ENCODE measurements at places on chromosomes 3 and 15. TPM values are rescaled to one million over a fixed set of nuclear protein-coding genes. Genes with fewer than 3 reads are reported as not detected.

The CHRFAM7A gene
- 0.90 TPM for total RNA-seq

GRCh38 chr3:69925506-69925905 lies 74.0 kb upstream of the SAMMSON start:
- no peak for DNase-seq

GRCh38 chr15:58268746-58269267 lies 130.6 kb downstream of the AQP9 start:
- no peak for DNase-seq

DNA sequence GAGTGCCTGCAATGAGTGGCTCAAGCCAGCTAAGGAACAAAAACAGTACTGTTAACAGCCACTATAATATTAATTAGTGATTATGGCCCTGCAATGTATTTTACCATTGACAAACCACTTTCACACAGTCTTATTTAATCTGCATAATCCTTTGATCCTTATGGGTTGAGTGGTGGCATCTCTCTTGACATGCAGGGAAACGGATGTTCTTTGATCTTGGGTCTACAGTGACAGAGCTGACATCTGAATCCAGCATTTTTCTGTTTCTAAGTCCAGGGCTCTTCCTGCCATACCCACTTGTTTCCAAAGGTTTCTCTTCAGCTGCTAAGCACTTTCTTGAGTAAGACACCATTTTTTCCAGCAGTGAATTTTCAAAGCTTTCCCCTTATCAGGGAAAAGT lies 277.7 kb upstream of the ROPN1 start:
- no peak for DNase-seq

The MINDY2 gene
- total RNA-seq: 4.1 TPM

The PDIA5 gene
- 35.3 TPM for total RNA-seq

The TNFAIP8L3 gene
- total RNA-seq: not detected

The TLR9 gene
- 0.18 TPM for total RNA-seq

DNA sequence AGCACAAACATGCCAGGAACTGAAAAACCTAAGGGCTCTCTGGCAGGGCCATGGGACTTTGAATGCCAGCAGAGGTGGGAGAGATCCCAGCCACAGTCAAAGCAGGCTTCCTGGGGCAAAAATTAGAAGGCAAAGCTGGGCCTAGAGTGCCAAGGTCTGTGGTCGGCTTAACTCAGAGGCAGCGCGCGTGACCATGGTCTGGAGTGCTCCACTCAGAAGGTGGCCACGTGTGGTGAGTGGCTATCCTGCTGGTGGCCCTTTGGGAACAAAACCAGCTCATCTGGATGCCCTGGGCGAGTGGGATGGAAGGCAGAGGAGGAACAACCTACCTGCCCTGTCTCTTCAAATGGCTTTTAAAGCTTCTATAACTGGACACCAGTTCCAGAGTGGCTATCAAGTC lies 63.1 kb downstream of the OXNAD1 start:
- DNase-seq: no peak

The ARPP21 gene
- total RNA-seq: not detected

The SPSB4 gene
- total RNA-seq: not detected

DNA sequence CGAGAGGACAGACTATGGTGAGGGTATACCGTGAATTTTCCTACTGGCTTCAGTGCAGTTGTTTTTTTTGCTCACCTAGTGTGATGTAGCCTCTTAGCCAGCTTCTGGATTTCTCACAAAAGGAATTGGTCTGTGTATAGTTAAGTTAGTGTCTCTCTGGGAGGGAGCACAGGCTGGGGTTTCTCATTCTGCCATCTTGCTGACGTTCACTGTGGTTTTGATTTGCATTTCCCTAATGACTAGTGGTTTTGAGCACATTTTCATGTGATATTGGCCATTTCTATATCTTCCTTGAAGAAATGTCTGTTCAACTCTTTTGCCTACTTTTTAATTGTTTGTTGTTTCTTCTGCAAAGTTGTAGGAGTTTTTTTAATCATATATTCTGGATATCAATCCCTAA lies 2.2 kb upstream of the CD86 start:
- no peak for DNase-seq

- no peak for DNase-seq
These were observed 159.3 kb downstream of the IL1RAP start for GRCh38 chr3:190673148-190673547.

DNA sequence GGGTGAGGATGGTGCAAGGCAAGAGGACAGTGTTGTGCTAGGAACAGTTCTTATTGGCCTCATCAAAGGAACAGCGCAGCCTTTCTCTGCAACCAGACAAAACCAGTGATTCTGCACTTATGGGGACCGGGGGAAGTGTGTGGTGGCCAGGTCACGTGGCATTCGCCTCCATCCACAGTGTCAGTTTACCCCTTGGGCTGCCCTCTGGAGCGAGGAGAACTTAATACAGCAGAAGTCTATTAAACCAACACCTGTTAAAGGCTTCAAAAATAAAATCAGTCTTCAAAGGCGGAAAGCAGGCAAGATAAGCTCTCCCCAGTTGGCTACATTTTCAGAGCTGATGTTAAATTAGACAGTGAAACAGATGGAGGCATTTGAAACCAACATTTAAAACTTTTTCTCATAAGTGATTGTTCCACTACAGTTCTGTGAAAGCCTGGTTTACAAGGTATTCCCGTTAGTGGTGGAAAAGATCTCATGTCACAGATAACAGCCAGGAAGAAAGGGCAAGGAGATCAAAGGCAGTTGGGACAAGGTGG lies 75.2 kb downstream of the LRIG1 start:
- no peak for DNase-seq

DNA sequence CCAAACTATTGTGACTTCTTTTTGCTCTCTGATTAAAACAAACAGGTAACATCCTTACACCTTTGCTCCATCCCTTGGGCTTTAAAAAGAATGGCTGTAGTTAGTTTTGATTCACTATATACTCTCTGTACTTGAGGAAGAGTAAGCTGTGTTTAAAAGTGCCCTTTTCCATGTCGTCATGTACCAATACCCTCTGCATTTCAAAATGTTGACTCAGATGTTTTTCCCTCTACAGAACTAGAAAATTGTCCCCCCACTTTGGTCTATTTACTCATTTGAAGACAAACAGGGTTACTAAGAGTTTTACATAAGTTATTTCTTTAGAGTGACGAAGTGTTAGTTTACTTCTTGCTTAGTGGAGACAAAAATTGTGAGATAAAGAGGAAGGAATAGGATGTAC lies 62.7 kb downstream of the TASOR start:
- no peak for DNase-seq

- no peak for DNase-seq
These were observed 168.4 kb downstream of the LPP start for GRCh38 chr3:188322135-188322887.

- no peak for DNase-seq
These were observed 29.1 kb downstream of the PLXND1 start for GRCh38 chr3:129577366-129577765.

The GPR27 gene
- total RNA-seq: 2.3 TPM

GRCh38 chr3:70606018-70606417 lies 293.6 kb upstream of the MDFIC2 start:
- no peak for DNase-seq

DNA sequence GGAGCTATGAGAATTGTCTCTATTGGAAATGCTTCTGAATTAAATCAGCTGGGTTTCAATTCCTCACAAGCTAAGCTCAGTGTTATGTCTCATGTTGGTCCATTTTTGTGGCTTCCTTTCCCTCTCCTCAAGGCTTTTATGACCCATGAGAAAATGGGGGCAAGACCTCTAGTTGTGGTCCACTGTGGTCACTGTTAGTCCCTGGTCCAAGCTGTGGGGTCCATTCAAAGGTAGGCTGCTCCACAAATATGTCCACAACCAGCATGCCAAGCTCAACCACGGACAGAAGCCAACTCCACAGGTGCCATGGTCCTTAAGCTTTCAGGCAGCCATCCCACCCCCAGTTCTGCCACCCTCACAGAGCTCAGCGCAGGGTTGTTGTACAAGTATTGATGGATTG lies 14.9 kb upstream of the TPM1 start:
- DNase-seq: no peak

The TMEM108 gene
- total RNA-seq: not detected

The ERC2 gene
- not detected for total RNA-seq

DNA sequence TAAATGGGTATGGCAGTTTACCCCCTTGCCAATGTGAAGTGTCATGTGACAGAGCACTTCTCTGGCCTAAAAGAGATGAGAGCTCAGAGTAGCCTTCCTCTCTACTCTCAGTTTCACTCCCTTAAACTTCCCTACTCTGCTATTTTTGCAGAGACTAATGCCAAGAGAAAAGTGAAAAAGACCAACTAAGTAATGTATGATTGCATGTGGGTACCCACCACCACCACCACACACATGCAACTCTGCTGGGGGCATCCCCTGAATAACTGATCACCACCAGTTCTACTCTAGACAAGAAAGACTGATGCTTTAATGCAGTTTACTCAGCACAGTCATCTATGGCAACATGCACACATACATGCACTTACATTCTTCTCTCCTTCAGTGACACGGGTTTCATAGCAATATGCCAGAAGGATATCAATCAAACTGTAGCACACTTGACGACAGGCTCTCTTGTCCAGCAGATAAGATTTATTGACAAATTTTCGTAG lies 31.3 kb downstream of the SHQ1 start:
- DNase-seq: no peak

DNA sequence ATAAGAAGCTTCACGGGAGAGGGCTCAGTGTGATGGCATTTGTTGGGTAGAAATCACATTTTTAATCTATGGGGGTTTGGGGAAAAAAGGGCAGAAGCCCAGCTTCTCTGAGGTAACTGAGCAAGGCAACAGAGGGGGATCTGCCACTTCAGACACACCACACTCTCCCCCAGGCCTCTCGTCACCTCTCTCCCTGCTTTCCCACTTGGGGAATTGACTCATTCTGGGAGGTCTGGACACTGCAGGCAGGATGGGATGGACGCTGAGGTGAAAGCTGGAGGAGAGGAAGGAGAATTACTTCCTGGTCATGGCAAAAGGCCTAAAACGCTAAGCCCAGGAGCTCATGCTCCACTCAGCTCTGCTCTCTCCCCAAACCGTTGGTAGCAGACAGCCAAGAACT lies 33.2 kb downstream of the MYO5C start:
- no peak for DNase-seq

DNA sequence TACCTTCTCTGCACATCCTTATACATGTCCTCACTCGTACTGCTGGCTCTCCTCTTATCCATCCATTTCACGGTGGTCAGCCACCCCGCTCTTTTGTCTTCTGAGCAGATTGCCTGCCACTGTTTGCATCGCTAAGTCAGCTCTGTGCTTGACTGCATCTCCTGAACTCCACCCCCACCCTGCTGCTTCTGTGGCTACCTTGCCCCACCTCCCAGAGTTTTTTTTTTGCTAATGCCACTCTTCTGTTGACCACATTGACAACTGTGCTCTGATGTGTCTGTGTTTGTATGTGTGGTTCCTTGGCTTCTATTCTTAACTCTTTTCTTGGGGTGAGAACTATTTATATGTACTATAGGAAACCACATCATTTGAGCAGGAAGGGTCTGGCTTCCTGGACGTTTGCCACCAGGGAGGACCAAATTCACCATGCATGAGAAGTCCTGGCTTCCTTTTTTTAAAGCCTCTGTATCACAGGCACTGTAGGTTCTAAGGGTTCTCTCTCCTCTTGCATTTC lies 12.8 kb upstream of the MTMR10 start:
- no peak for DNase-seq

The CYP1A2 gene
- total RNA-seq: not detected

GRCh38 chr3:181739628-181740027 lies 27.9 kb downstream of the SOX2 start:
- DNase-seq: no peak

- DNase-seq: no peak
These were observed 1239.7 kb upstream of the ALCAM start for GRCh38 chr3:104126864-104127553.

The RYK gene
- total RNA-seq: 29.8 TPM

- no peak for DNase-seq
These were observed 1.0 kb downstream of the CSPG5 start for GRCh38 chr3:47577583-47578118.

GRCh38 chr3:153572165-153572564 lies 410.1 kb downstream of the RAP2B start:
- DNase-seq: no peak

GRCh38 chr15:101121511-101122090 lies 130.2 kb downstream of the CHSY1 start:
- peak; percentile 48 for DNase-seq

- no peak for DNase-seq
These were observed 98.7 kb upstream of the BFSP2 start for GRCh38 chr3:133301194-133301593.

GRCh38 chr3:3806856-3807255 lies 7.6 kb downstream of the LRRN1 start:
- DNase-seq: no peak

The RETNLB gene
- not detected for total RNA-seq

GRCh38 chr3:42503251-42503924 lies 945 bp downstream of the VIPR1 start:
- DNase-seq: no peak

GRCh38 chr3:51950899-51951298 lies 4.3 kb upstream of the GPR62 start:
- DNase-seq: no peak

DNA sequence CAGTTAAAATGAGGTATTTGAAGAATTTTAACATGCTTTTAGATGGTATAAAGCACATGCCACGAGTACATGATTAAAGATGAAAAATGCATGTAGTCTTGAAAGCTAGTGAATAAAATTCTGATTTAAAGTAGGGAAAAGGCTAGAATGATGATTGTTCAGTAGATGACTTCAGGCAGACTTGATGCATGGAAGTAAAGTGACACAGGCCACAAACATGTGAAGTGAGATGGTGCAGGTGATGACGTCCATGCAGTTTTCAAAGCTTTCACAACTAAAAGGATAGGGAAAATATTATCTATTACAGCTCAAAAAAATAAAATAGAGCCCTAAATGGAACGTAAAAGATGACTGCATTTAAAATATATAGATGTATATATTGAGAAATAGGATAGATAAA lies 140.9 kb downstream of the TFG start:
- DNase-seq: no peak

- peak; percentile 21 for DNase-seq
These were observed at the start of gene DNAJB8 for GRCh38 chr3:128466840-128467541. Gene DNAJB8 (minus strand): TSS chr3:128466890. CDS start chr3:128463245, 3,645 bp downstream.

- no peak for DNase-seq
These were observed 329.9 kb upstream of the SLCO3A1 start for GRCh38 chr15:91523596-91523995.

The KIAA1143 gene
- 35.5 TPM for total RNA-seq

The ENTPD3 gene
- total RNA-seq: not detected

The UROC1 gene
- not detected for total RNA-seq

The MCF2L2 gene
- 0.58 TPM for total RNA-seq

The SRGAP3 gene
- 0.27 TPM for total RNA-seq

The SLC22A13 gene
- total RNA-seq: 0.27 TPM

- DNase-seq: no peak
These were observed 338.2 kb upstream of the SLCO3A1 start for GRCh38 chr15:91515188-91515754.
